ENCODE measurements at places on chromosomes 16 and 17.
A peak's percentile ranks its signal among the peaks of the same experiment; 100 is the strongest.

DNA sequence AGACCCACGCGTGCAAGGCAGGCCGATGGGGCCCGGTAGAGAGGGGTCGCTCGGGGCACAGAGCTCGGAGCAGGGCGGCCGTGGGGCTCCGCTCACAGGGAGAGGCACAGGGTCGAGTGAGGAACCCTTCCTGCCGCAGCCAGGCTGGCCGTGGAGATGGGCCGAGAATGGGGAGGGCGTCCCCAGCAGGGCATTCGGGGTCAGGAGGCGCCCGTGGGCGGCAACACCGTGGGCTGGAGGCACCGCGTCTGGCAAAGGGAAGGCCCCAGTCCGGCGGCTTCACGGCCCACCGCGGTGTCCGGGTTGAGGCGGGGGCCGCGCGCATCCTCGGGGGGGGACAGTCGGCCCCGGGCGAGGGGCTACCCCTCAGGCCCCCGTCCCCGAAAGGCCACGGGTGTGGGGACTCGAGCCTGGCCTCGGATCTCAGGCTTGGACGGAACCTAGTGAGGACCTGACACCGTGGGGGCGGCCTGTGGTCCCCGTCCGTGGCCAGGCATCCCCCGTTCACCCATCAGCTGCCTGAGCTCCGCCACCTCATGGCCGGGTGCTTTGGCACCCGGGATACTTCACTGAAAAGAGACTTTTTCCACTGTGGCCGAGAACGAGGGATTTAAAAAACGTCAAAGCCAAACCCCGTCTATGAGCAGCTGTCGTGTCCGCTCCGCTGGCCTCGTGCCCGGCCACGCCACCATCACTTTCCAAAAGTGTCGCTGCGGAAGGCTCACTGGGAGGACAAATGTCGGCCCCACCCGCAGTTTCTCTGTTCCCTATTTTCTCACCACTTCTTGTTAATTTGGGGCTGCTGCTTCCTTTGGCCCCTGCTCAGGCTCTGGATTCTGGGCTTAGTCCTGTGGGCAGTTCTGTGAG, 73.6 kb downstream of the METRNL start:
- no peaks in the 10 kb centered on the region for H3K27me3 ChIP-seq
- DNase-seq = no peak
- H3K4me3 ChIP-seq = no peak overlapping the region
- H3K27ac ChIP-seq = no peak overlapping the region
- H3K36me3 ChIP-seq = no peaks in the 10 kb centered on the region
- peaks cover 8% of the 10 kb centered on the region for H3K4me1 ChIP-seq

DNA sequence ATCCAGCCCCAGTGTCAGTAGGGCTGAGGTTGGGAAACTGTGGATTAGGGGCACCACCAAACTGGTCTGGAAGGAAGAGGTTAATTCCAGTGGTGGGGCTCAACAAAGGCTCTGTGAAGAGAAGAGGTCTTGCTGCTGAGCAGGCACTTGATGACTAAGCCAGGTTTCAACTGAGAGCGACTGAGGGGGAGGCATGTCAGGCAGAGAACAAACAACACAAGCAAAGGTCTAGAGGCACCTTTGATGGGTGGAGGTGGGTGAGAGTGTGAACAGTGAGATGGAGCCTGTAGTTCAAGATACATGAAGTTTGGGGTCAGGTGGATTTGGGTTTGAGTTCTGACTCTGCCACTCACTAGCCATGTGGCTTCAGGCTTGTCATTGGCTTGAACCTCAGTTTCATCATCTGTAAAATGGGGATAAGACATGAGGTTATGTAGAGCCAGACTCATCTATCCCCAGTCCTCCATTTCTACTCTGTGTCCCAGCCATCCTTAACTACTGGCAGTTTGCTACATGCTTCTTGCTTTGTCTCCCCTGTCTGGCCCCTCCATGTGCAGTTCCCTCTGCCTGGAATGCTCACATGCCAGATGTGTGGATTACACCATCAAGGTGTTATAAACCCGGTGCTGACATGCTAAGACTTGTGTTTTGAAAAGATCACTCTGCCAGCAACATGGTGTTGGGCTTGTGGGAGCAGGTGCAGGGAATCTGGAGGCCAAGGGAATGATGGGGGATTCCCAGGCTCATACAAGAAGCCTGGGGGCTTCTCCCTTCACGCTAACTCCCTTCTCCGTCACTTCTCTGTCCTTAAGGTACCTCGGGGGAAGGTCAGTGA, 3.0 kb upstream of the RMI2 start:
- no peak for DNase-seq
- H3K36me3 ChIP-seq = no peaks in the 10 kb centered on the region
- no peak overlapping the region for H3K27ac ChIP-seq
- H3K27me3 ChIP-seq = no peaks in the 10 kb centered on the region
- H3K4me1 ChIP-seq = peaks cover 31% of the 10 kb centered on the region

GRCh38 chr17:48251950-48252349, 144.4 kb downstream of the SNX11 start:
- no peaks in the 10 kb centered on the region for H3K36me3 ChIP-seq
- H3K4me3 ChIP-seq = no peak overlapping the region
- no peaks in the 10 kb centered on the region for H3K27me3 ChIP-seq
- H3K27ac ChIP-seq = no peak overlapping the region
- no peak for DNase-seq
- H3K4me1 ChIP-seq = peaks cover 13% of the 10 kb centered on the region

- H3K36me3 ChIP-seq = peaks cover 11% of the 10 kb centered on the region
- no peak overlapping the region for H3K27ac ChIP-seq
- H3K4me3 ChIP-seq = peak overlapping the region; percentile 88
- H3K27me3 ChIP-seq = no peaks in the 10 kb centered on the region
Measured at GRCh38 chr17:7587420-7588151, 2.3 kb downstream of the SOX15 start.

DNA sequence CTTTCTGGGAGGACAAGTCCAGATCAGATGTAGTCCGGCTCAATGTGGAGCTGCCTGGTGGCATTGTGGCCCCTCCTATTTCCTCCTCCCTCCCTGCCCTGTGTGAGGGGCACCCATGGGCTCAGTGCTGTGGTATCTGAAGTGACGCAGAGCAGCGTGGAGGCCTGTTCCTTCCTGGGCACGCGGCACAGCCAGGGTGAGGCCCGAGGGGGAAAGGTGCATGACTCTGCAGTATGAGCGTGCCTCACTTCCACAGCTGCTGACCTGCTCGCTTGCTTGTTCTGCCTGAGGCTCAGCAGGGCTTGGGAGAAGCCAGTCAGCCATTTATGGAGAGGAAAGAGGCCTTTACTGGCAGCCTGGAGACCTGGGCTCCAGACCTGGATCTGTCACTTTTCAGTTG, 11.7 kb downstream of the TMEM238L start:
- peaks cover 10% of the 10 kb centered on the region for H3K4me1 ChIP-seq
- H3K27me3 ChIP-seq = no peaks in the 10 kb centered on the region
- no peak overlapping the region for H3K27ac ChIP-seq
- H3K4me3 ChIP-seq = no peak overlapping the region

DNA sequence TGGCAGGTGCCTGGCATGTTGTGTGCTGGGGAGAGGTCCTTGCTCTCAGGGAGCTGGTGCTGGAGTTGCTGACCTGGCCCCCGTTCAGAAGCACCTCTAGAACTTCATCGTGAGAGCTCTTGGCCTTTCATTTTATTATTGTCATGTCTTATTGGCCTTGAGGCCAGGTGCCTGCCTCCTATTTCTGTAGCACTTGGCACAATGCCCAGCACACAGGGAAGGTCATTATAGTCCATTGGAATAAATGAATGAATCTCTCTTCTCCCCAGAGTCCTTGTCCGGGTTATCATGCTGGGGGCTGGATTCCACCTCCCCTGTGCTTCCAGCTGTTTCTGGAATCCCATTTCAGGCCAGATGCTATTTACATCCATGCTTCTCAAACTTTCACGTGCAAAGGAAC, 169.2 kb downstream of the HAPSTR1 start:
- H3K4me1 ChIP-seq = no peaks in the 10 kb centered on the region
- H3K36me3 ChIP-seq = no peaks in the 10 kb centered on the region
- H3K27me3 ChIP-seq = no peaks in the 10 kb centered on the region
- H3K4me3 ChIP-seq = no peak overlapping the region
- no peak for DNase-seq

DNA sequence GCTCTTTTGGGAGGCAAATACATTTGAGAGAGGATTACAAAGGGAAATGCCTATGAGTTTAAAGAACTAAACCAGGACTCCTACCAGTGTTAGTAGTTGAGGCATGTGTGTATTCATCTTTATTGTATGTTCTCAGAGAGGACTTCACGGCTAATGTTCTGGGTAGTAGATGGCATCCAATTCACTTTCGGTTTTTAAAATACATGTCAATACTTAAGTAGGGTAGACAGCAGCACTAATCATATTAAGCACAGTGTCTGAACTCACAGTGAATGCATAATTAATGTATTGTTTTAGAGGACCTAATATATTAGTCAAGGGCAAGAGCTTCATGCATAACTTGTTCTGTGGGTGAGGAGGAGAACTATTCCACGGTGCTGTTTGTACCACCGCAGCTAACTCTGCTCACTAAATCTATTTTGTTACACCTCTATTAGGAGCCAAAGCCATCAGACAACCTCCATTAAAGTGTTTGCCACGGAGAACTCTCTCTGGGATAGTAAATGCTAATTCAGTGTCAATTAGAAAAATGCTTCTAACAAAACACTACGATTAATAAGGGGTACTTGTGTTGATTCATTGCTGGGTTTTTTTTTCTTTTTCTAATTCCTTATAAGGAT, 56.3 kb downstream of the COX10 start:
- H3K27me3 ChIP-seq = no peaks in the 10 kb centered on the region
- H3K4me1 ChIP-seq = peaks cover 45% of the 10 kb centered on the region
- no peaks in the 10 kb centered on the region for H3K36me3 ChIP-seq
- no peak overlapping the region for H3K27ac ChIP-seq

DNA sequence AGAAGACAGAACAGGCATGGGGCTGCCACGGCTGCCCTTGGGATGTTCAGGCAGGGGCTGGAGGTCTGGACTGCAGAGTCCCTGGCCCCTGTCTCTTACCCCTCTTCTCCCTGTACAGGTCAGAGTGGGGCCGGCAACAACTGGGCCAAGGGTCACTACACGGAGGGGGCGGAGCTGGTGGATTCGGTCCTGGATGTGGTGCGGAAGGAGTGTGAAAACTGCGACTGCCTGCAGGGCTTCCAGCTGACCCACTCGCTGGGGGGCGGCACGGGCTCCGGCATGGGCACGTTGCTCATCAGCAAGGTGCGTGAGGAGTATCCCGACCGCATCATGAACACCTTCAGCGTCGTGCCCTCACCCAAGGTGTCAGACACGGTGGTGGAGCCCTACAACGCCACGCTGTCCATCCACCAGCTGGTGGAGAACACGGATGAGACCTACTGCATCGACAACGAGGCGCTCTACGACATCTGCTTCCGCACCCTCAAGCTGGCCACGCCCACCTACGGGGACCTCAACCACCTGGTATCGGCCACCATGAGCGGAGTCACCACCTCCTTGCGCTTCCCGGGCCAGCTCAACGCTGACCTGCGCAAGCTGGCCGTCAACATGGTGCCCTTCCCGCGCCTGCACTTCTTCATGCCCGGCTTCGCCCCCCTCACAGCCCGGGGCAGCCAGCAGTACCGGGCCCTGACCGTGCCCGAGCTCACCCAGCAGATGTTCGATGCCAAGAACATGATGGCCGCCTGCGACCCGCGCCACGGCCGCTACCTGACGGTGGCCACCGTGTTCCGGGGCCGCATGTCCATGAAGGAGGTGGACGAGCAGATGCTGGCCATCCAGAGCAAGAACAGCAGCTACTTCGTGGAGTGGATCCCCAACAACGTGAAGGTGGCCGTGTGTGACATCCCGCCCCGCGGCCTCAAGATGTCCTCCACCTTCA, 11.7 kb downstream of the TUBB3 start:
- no peak overlapping the region for H3K4me3 ChIP-seq
- H3K4me1 ChIP-seq = no peaks in the 10 kb centered on the region
- no peaks in the 10 kb centered on the region for H3K27me3 ChIP-seq

DNA sequence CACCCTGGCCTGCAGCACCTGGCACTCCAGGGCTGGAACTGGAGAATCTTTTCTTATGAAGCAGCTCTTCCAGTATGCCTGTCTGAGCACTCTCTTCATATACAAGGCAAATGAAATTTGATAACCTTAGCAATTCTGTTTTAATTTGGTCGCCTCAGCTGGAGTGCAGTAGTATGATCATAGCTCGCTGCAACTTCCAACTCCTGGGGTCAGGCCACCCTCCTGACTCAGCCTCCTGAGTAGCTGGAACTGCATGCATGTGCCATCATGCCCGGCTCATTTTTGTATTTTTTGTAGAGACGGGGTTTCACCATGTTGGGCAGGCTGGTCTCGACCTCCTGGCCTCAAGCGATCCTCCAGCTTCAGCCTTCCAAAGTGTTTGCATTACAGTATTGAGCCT, 140.8 kb upstream of the CHMP6 start:
- no peak for DNase-seq
- H3K4me1 ChIP-seq = no peaks in the 10 kb centered on the region
- no peaks in the 10 kb centered on the region for H3K27me3 ChIP-seq
- no peak overlapping the region for H3K4me3 ChIP-seq
- no peaks in the 10 kb centered on the region for H3K36me3 ChIP-seq

GRCh38 chr16:86477642-86478041, 32.7 kb upstream of the FOXF1 start:
- H3K4me1 ChIP-seq = no peaks in the 10 kb centered on the region
- no peaks in the 10 kb centered on the region for H3K27me3 ChIP-seq
- DNase-seq = no peak
- H3K4me3 ChIP-seq = no peak overlapping the region

GRCh38 chr17:21287703-21288449, 3.4 kb downstream of the MAP2K3 start:
- peaks cover 10% of the 10 kb centered on the region for H3K4me1 ChIP-seq
- no peaks in the 10 kb centered on the region for H3K36me3 ChIP-seq
- peaks cover 13% of the 10 kb centered on the region for H3K27me3 ChIP-seq
- no peak overlapping the region for H3K4me3 ChIP-seq
- no peak for DNase-seq

GRCh38 chr17:49667854-49668253, 10.0 kb downstream of the SPOP start:
- no peaks in the 10 kb centered on the region for H3K27me3 ChIP-seq
- no peaks in the 10 kb centered on the region for H3K4me1 ChIP-seq
- H3K27ac ChIP-seq = no peak overlapping the region
- no peak overlapping the region for H3K4me3 ChIP-seq
- no peak for DNase-seq

DNA sequence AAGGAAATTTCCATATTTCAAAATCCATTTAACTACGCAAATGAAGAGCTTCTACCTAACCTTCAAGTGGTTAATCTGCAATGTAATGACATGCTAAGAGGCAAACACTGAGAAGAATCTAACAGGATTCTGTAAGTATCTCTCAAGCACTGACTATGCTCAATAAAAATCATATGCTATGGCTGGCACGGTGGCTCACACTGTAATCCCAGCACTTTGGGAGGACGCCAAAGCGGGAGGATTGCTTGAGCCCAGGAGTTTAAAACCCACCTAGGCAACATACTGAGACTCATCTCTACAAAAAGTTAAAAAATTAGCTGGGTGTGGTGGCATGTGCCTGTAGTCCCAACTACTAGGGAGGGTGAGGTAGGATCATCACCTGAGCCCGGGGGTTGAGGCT, 32.7 kb downstream of the GNA13 start:
- H3K4me1 ChIP-seq = peaks cover 9% of the 10 kb centered on the region
- DNase-seq = no peak
- no peaks in the 10 kb centered on the region for H3K27me3 ChIP-seq
- no peak overlapping the region for H3K4me3 ChIP-seq
- H3K36me3 ChIP-seq = no peaks in the 10 kb centered on the region

GRCh38 chr16:76796416-76796815, 394.6 kb upstream of the MON1B start:
- no peaks in the 10 kb centered on the region for H3K27me3 ChIP-seq
- no peaks in the 10 kb centered on the region for H3K36me3 ChIP-seq
- H3K4me1 ChIP-seq = no peaks in the 10 kb centered on the region
